ENCODE measurements at places on chromosomes 2 and 18.

GRCh38 chr2:33312355-33312754 lies 164.1 kb upstream of the RASGRP3 start:
- DNase-seq: no peak

DNA sequence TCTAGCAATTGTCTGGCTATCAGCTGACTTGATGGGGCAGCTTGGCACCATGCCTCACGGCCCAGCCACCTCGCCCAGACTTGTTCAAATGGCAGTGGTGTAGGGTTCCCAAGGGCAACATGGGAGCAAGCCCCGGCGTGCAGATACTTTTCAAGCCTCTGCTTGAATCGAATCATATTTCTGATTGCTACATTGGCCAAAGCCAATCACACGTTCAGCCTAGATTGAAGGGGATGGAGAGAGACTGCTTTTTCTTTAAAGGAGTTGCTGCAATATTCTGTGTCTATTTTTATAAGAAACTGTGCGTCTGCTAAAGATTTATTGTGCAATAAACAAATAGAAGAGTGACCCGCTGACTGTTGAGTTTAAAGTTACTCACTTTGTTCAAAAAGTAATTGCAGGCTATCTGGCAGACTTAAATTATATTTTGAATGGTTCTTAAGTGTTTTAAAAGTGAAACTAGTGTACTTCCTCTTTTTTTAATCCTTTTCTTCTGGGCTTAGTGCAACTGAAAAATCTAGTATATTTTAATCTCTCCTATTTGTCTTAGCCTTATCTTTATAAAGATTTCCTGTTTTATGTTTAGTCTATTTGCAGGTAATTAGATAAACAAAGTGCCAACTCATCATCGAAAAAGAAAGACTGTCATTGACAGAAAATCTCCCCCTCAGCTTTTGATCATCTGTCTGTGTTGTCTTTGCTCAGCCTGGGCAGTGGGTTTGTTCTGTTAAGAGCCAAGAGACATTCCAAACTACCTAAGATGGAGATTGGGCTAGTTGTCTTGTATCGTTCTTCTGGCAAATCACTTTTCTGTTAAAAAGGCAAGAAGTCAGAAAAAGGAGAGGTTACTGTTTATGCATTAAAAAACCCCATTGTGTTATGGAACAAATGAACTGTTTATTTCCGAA lies 156.1 kb downstream of the TPGS2 start:
- DNase-seq: no peak

GRCh38 chr18:77191071-77191751 lies 58.4 kb upstream of the GALR1 start:
- DNase-seq: no peak

GRCh38 chr2:18049325-18049724 lies 170.9 kb downstream of the KCNS3 start:
- no peak for DNase-seq

DNA sequence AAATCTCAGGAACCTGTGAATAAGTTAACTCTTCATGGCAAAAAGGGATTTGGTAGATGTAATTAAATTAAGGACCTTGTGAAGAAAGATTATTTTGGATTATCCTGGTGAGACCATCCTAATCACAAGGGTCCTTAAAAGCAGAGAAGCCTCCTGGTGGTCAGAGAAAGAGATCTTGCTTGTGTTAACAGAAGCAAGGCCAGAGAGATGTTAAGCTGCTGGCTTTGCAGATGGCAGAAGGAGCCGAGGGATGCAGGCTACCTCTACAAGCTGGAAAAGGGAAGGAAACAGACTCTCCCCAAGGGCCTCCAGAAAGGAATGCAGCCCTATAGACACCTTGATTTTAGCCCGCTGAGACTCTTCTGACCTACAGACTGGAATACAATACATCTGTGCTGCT lies 197.0 kb downstream of the STK39 start:
- DNase-seq: no peak

DNA sequence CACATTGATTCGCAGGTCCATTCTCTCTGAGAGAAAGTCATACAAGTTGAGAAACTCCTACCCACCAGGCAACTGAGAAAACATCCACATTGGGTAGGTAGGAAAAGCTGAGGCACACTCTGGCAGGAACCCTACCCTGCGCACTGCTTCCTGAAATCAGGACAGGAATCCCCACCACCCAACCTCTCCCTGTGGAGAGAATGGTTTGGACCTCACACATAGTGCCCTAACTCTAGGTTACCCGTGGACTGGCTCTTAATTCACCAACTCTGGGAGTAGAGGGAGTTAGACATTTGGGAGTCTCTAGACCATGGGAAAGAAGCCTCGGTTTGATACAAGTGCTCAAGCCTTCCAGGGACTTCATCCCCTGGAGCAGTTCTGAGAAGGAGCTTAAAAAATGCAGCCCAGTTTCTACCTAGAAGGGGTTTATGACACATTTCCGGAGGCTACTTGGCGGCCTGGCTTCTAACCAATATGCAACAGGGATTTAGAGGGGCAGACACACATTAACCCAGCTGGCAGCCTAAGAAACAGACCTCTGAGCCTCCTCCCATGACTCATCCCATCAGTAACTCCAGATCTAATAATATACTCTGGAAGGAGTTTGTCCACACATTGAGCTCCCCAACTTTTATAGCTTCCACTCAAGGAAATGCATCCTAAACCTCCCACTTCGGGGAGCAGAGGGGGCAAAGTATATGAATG lies 136.7 kb downstream of the EML6 start:
- DNase-seq: no peak

GRCh38 chr2:31088504-31089195 lies 49.6 kb downstream of the GALNT14 start:
- no peak for DNase-seq

- no peak for DNase-seq
These were observed 776.1 kb upstream of the RAB6C start for GRCh38 chr2:129203331-129203730.

GRCh38 chr2:182649316-182649715 lies 66.7 kb upstream of the DNAJC10 start:
- no peak for DNase-seq

GRCh38 chr2:33788044-33788443 lies 188.9 kb upstream of the FAM98A start:
- DNase-seq: no peak
